CD8-positive, alpha-beta memory T cell (primary cell): ENCODE measurements at places on chromosomes 4 and X.

GRCh38 chr4:3213106-3213425 lies 35.9 kb upstream of the MSANTD1 start:
- DNase-seq: no peak

DNA sequence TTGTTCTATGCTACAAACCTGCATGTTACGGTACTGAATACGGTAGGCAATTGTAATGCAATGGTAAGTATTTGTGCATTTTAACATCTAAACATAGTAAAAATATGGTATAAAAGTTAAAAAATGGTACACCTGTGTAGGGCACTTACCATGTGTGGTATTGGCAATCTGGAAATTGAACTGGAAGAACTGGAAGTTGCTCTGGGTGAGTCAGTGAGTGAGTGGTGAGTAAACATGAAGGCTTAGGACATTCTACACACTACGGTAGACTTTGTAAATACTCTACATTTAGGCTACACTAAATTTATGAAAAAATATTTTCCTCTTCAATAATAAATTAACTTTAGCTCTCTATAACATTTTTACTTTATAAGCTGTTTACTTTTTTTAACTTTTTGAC lies 78.9 kb downstream of the RRAGB start:
- no peak for DNase-seq

- DNase-seq: no peak
Observed at GRCh38 chr4:69098470-69098869, 2.2 kb downstream of the UGT2B7 start.

DNA sequence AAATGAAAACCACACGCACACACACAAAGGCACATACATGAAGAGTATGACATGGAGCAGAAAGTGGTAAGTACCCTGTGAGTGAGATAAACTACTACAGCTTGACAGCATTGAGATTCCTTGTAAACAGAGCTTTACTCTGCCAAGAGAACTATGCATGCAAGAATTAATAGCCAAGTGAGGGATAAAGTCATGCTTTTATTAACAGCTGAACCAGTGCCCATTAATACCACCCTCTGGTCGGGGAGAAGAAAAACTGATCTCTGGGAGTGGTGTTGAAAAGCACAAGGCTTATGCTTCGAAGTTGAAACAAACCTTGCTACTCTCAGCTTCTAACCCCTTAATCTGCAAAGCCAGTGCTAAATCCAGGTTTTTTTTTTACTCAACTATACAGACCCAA lies 95.9 kb upstream of the C1QTNF7 start:
- no peak for DNase-seq

DNA sequence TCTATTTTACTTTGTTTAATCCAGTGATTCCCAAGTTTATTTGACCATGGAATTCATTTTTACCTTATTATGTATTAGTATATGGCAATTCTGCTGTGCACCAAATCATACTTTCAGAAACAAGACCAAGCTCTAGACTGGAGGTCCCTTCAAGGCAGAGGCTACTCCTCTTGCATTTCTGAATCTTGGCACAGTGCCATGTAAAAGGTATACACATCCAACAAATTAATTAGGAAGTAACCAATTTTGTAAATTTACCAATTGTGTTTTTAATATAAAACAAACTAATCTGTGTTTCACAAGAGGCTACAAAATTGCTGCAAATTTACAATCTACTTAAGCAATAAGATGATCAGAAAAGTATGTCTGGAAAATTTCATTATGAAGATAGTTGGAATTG lies 712.2 kb upstream of the HS3ST1 start:
- DNase-seq: no peak

- DNase-seq: no peak
Observed at GRCh38 chrX:69505772-69506616, 1.9 kb downstream of the NALF2 start.

- no peak for DNase-seq
Observed at GRCh38 chr4:147198411-147199051, 252.9 kb upstream of the TTC29 start.

- DNase-seq: no peak
Observed at GRCh38 chr4:37803348-37803973, 23.0 kb upstream of the PGM2 start.

- peak; percentile 71 for DNase-seq
Observed at GRCh38 chr4:140071806-140072205, 82.2 kb downstream of the MAML3 start.

DNA sequence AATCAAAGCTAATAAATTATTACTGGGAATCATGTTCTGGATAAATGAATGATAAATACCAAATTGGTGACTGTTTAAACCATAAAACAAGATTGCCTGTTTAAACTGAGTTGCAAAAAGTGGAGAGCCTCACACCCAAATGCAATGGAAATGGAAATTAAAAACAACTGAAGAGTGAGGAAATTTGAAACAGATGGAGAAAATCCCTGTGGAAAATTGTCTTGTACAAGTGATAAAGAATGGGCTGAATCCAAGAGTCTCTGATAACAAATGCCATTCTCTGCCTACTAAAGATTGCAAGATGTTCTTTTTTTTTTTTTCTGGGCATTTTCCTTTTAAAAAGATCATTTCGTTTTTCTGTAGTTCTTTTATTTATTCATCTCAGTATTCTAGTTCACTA lies 426.3 kb downstream of the NLGN4X start:
- no peak for DNase-seq

DNA sequence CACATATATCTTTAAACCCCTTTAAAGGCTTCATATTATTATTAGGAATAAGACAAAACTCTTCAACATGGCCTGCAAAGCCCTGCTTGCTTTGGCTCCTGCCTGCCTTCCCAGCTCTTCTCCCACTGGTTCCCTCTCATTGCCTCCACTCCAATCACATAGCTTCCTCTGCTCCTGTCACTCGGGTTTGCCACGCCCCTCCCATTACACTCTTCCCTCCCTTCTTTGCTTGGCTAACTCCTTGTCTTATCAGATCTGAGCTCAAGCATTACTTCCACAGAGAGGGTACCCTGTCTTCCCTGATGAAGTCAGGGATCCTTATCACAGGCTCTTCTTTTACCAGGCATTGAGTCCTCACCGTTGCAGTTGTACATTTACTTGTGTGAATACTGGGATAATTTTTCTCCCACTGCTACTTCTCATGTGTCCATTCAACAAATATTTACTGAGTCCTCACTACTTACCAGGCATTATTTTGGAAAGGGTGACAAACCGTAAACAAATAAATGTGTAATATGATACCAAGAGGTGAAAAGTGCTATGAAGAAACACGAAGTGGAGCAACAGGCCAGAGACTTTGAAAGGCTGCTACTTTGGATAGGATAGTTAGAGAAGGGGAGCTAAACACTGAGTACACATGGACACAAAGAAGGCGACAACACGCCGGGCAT lies 3.2 kb upstream of the VGLL1 start:
- no peak for DNase-seq

GRCh38 chr4:94944726-94945125 lies 187.0 kb downstream of the BMPR1B start:
- DNase-seq: no peak

GRCh38 chrX:48919360-48919841 lies 577 bp upstream of the PIM2 start:
- no peak for DNase-seq

DNA sequence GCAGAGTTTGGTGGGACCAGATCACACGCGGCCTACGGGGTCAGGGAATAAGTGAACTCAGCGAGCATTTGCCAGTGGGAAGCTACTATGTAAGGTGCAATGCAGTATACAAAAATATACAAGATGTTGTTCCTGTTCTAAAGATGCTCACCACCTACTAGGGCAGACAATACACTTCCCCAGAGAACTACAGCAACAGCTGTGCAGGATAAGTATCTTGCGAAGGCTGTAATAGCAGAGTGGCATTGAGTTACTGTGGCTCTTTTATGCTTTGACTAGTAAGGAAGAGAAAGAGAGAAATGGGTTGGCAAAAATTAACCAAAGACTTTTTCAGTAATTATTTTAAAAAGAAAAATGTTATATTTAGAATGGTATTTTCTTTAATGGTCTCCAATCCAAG lies 61.2 kb downstream of the CDS1 start:
- no peak for DNase-seq

DNA sequence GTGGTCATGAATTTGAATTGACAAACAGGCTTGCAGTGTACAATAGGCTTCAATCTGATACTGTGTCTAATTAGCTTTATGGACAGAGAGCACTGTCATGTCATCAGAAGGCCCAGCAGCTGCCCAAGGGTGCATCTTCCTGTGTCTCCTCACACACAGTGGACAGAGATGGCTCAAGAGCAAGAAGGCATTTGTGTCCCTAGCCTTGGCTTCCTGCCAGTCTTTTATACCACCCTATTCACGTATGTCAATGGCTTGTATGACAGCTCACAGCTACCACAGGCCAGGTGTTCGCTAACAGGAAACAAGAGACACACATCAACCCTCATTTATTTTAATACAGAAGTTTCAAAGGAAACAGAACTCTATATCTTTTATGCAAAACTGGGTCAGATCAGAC lies 874.0 kb upstream of the AGA start:
- DNase-seq: no peak

DNA sequence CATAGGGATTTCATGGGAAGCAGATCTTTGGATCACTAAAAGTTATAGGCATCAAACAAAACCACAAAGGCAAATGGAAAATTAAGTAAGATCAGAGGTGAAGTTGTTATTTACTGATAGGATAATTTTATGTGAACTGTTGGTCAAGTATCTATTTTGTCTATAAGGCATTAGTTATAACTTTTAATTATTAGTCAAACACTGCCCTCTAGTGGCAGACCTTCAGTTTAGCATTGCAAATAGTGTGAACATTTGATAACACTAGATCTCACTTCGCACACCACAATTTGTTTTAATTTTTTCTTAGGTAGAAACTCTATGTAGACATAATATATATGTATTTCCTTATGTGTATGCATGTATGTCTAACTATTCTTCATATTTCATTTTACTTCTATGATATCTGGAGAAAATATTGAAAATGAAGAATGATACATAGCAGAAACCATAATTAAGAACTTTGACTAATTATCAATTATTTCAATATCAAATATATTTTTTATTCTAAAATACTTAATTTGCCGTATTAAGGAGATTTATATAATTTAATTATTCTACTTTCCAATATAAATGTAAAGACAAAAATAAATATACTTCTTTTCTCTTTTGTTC lies 214.5 kb upstream of the TACR3 start:
- DNase-seq: no peak

DNA sequence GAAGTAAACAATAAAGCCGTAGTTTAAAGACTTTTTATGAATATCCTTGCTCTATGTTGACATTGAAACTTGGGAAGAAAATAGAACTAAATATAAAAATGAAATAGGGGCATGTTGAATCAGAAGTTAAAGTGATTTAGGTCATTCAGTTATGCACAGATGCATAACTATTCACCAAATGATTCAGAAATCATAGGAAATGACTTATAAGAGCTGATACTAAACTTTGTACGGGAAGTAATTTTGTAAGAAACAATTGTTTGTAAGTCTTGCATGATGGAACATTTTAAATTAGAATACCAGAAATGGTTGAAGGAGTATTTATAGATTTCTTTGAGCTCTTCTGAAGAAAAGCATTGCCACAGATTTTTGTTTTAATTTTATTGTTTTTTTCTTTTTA lies 246.5 kb downstream of the CPE start:
- DNase-seq: no peak

DNA sequence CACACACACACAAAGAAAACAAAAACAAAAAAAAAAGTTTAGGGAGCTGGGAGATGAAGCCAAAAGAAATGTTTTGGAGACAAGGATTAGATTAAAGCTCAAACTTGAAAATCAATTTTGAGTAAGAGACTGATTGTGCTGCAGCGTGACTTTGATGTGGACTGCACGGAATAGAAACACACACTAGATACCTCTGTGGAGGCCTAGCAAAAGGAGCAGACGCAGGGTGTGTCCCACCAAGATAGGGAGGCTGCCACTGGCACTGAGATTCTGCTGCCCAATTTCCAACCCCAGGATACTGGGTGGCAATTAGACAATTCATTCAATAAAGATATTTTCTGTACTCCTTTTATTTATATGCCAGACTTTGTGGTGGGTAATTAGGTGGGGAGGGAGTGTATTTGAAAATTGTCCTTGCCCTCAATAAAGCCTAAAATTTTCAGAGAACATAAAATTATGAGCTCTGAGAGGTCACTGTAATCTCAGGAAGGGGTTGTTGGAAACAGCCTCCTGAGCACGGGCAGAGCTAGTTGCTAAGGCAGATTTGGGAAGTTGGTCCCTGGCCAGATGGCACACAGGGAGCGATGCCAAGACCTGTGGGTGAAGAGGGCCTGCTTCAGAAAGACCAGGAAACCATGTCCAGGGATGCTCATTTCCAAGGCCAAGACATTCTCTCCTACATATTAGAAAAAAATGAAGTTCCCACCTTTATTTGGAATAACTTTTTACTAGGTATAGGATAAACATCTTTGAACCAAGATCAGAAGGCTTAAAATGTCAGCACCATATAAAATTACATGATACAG lies 1.9 kb upstream of the PPP3CA start:
- DNase-seq: no peak

DNA sequence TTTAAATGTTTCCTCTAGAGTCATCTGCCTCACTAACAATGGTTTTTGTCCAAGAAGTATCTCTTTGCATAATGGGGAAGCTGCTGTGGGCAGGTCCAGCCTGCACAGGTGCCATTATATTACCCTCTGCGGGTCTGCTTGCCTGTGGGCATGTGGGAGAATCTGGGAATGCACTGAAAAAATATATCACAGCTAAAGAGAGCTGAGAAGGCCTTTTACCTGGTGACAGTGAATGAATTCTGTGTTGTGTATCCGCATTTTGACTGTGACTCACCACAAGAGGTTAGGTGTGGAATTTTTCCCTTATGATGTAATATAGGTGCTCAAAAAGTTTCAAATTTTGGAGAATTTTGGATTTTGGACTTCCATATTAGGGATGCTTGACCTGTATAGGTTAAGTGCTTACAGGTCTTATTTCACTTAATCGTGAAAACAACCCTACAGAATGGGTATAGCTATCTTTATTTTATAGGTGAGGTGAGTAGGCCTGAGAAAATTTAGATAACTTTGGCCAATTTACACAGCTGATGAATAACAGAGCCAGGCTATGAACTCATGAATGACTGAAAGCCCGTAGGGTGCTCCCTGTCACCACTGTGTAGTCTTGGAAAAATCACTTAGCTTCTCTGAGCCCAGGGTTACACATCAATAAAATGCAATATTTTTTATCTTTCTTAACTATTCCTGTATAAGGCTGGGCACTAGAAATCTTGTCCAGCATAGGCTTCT lies 198.0 kb upstream of the EPHA5 start:
- no peak for DNase-seq

- no peak for DNase-seq
Observed at GRCh38 chrX:139842326-139843185, 90.3 kb downstream of the ATP11C start.

GRCh38 chr4:15894921-15895916 lies 43.3 kb downstream of the FGFBP1 start:
- DNase-seq: no peak

DNA sequence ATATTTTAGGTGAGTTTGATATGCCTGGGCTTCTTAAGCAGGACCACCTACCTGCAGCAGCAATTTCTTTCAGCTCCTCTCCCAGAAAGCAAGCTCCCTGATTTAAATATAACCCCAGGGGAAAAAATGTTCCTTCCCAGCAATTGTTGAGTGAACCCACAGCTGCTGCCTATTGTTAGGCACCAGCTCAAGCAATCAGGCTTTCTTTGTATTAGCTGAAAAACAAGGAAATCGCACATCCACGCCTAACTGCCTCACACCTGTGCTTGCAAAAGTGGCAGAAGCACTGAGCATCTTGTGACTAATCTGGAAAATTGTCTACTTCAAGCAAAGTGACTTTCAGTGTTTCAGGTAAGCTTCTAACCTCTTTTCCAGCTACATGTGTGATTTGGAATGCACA lies 432.2 kb downstream of the SMARCA1 start:
- no peak for DNase-seq
